ENCODE measurements at places on chromosomes 6 and 20. TPM values are rescaled to one million over a fixed set of nuclear protein-coding genes. Genes with fewer than 3 reads are reported as not detected.

DNA sequence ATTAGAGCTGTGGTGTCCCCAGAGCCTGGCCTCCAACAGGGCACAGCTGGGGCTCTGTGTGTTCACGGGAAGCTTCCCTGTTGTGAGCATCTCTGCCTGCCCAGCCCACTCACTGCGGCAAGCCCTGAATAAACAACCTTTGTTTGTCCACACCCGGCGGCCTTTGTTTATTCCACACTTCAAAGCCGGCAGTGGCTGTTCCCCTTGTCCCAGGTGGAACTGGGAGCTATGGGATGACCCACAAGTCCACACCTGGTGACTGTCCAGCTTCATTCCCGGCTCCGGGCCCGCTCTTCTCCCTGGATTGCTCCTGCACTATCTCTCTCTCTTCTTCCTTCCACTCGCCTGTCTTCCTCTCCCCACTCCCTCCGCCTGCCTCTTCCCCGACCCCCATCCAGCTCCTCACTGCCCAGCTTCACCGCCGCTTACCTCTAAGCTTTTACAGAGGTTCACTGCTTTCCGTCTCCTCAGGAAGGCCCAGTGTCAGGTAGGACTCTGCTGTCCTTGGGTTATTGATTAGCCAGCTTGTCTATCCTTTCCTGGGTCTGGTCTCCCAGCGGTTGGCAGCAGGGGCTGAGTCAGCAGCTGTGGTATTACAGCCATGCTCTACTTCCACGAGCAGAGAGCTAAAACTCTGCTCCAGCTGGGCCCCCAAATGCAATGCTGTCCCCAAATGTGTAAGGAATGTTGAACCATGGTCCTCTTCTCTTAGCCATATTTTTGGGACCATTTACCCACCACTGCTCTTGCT is 17.8 kb downstream of the DACT2 start:
- H3K4me1 ChIP-seq, result no peaks in the 10 kb centered on the region
- no peaks in the 10 kb centered on the region for H3K27me3 ChIP-seq
- DNase-seq, result peak; percentile 76
- H3K36me3 ChIP-seq, result no peaks in the 10 kb centered on the region
- no peak overlapping the region for H3K4me3 ChIP-seq
- H3K27ac ChIP-seq, result no peak overlapping the region

DNA sequence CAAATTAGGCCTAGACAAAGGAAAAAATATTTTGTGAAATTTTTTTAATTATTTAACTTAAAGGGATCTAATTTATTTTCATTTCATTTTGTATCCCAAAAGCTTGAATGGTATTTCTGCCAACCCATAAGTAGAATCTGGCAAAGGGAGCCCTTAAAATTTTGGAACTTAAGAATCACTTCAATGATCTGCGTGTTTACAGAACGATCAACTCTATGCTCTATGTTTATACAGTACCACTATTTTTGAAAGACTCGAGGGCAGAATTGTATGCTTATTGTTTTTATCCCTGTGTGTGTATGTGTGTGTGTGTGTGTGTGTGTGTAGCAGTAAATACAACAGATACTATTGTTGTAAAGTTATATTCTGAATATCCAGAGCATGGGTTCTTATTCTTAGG is 39.2 kb downstream of the METTL24 start:
- no peaks in the 10 kb centered on the region for H3K36me3 ChIP-seq
- no peak overlapping the region for H3K4me3 ChIP-seq
- DNase-seq, result no peak

DNA sequence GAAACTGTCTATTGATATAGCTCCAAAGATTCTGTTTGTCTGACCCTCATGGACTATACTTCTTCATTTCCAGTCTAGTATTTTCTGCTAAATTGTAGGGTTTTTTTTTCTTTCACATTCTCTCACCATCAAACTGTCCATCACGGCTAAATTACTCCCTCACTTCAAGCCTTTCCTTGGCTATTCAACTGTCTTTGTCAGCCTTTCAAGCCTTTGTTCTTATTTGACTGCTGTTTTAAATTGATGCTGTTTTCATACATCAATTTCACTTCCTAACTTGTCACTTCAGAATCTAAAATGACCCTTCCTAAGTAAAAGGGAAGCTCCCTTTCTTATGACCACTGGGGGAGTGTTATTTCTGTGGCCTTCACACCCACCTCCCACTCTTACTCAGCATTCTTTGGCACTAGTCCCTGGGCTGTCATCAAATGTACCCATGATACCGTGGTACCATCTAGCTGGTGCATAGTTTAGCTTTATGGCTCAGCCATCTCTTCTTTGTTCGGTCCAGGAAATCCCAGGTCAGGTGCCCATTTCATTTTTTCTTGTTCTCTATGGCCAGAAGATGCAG is 8.6 kb downstream of the GJA1 start:
- peaks cover 63% of the 10 kb centered on the region for H3K36me3 ChIP-seq
- peak overlapping the region; percentile 74 for H3K27ac ChIP-seq
- H3K4me3 ChIP-seq, result peak overlapping the region; percentile 34
- peaks cover 53% of the 10 kb centered on the region for H3K4me1 ChIP-seq

- H3K4me3 ChIP-seq, result no peak overlapping the region
- H3K27ac ChIP-seq, result no peak overlapping the region
- H3K27me3 ChIP-seq, result peaks cover 49% of the 10 kb centered on the region
- no peaks in the 10 kb centered on the region for H3K4me1 ChIP-seq
These were observed 839 bp upstream of the HRH3 start for GRCh38 chr20:62220666-62221568.

PPP1R3G gene
- 3.3 TPM for total RNA-seq

ORC3 gene
- 26.1 TPM for total RNA-seq

TRIM38 gene
- total RNA-seq, result 13.0 TPM

MDN1 gene
- total RNA-seq, result 21.4 TPM

Data from osteoblast (primary cell).